ENCODE measurements at places on chromosomes 2 and 18.

DNA sequence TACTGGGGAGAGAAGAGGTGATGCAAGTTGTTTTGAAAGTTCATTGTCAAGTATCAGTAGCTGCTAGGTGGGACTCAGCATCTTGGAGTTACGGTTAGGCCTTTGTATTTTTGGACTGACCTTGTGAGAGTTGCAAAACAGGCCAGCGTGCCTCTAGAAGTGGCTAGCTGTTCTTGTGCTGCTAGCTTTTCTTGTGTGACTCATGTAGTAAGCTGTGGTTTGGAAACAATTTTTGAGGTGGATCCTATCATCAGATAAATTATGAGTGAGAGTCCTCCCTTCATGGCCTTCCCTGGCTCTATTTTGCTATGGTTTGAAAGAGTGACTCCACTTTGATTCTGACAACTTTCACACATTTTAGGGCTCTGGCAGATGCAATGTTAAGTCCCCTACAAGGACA is 409.2 kb upstream of the HS6ST1 start:
- DNase-seq, result peak; percentile 37

DNA sequence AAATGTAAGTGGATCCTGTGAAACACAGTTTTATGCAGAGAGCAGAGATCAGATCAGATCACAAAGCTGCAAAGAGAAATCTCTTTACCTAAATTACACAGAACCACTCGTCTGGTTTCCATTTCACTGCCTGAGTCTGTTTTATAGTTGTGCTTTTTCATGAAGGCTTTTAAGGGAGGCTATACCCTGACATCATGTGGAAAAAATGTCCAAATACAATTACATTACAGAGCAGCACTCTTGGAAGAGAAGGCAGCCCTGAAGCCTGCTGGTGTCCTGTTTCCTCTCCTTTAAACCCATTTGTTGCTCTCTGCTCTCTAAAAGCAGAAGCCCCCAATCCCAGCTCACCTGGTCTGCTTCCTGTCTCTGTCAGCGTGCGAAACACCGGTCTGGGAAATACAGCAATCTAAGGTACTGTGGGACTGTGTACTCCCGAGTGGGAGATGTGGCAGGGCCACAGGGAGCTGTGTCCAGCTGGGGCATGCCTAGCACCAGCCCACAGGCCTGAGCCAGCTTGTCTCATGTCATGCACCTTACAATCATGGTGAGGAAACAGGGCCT is 24.8 kb upstream of the ZFP36L2 start:
- DNase-seq, result no peak

DNA sequence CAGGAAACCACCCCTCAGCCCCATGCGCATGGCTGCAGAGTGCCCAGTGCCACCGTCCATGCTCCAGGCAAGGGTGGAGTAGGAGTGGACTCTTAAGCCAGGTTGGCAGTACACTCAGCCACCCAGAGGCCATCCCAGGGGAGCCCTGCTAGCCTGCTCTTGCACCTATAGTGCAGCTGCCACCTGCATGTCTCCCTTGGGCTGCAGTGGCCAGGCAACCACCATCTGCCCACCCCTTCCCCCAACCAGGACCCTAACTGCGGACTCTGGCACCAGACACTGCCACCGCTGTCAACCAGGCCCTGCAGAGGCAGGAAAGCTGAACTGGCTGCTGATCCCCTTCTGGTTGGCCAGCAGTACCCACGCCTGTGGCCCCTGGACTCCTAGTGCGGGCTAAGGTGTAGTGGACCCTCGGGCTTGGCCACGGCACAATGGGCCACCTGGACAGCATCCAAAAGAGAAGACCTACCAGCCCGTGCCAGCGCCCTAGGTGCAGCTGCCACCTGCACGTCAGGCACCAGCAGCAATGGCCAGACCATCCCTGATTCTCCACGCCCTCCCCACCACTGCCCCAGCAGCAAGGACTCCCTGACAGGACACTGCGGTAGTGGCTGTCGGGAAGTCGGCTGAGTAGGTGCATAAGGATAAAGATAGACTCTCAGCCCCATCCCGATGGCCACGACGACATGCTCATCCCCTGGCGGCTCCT is 72.8 kb downstream of the RPIA start:
- no peak for DNase-seq

DNA sequence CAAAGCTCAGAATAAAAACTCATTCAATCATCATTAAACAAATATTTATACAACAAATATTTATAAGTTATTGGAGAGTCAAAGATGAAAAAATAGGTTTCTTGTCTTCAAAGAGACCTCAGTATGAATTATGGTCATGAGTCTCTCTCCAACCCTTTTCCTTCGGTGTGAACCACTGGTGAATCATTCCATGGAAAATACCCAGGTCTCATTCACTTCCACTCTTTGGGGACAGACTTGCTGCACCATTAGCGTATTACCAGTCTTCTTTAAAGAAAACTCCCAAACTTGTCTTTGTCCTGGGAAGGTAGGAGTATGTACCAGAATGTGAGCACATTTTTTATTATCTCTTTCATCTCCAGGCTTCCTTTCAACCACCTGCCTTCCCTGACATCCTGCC is 257.4 kb upstream of the RBMS1 start:
- DNase-seq, result peak; percentile 27

- no peak for DNase-seq
These were observed 211.9 kb downstream of the ALPK2 start for GRCh38 chr18:58416704-58417683.

GRCh38 chr2:240644171-240644651 is 18.9 kb downstream of the GPR35 start:
- no peak for DNase-seq

- peak; percentile 4 for DNase-seq
These were observed 121.0 kb upstream of the XPO1 start for GRCh38 chr2:61658841-61659780.

- DNase-seq, result no peak
These were observed 129.6 kb upstream of the DNAJC10 start for GRCh38 chr2:182586426-182586825.

GRCh38 chr2:152303951-152304350 is 31.0 kb upstream of the FMNL2 start:
- no peak for DNase-seq

DNA sequence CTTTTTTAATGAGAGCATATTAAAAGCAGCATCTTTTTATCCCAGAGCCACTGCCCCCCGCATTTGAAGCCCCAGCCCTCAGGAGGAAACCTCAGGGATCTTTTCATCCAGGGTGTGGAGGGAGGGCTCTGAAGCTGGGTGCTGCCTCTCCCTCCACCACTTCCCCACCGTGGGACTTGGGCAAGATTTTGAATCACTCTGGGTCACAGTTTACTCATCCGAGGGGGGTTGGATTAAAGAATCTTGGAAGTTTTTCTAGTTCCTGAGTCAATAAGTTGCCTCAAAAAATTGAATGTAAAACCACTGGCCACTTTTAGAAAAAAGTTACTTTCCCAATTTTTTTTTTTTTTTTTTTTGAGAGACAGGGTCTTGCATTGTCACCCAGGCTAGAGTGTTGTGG is 62.0 kb upstream of the ANKRD44 start:
- DNase-seq, result no peak

DNA sequence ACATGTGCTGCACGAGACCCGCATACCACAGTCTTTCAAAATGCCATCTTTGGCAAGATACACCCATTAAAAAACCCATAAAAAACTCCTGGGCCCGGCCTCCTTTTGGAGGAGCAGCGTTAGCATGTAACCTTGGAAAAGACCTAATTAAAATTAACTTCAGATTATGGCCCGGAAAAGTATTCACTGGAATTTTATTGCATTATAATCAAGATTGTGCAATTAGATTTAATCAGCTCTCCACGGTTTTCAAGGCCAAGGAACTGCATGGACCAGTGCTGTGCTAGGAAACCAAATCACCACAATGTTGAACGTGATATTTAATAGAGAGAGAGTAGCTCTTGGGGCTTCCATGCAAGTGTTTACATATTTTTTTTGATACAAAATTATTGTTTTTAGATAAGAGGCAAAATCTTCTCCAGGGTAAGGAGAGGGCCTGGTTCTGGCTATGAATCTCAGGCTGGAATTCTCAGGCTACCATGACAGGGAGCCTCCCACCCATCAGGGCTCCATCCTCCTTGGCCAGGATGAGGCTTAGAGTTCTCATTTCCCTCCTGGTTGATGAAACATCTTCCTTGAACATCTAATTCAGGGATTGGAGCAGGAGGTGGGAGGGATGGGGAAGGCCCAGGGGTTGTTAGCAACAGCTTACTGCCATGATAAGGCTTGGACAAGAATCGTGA is 82.0 kb upstream of the TTC39C start:
- no peak for DNase-seq

- no peak for DNase-seq
These were observed 436.4 kb downstream of the ZNF521 start for GRCh38 chr18:24915547-24915946.

- no peak for DNase-seq
These were observed 142.9 kb upstream of the KLF7 start for GRCh38 chr2:207308519-207309224.

DNA sequence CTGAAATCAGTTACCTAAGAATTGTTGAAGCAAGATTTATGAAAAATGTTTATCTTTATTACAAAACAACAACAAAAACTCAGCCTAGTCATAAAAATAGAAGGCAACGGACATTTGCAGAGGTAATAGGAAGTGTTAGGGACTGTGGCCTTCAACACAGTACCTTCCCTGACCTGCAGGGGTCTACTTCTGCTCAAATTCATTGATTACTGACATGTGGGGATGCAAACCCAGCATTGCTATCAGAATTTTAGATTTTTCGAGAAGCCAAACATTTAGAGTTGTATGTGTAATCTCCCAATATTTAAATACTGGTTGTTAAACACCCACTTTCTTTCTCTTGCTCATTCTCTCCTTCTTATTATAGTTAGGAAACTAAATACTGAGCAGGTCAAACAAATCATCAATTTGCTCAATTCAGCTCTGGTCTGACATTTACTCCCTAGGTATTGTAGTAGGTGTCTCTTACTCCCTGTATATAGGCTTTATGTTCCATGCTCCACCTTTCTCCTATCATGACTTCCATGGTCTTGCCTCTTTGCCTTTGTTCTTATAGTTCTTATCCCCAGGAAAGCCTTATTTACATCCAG is 198.5 kb downstream of the UBE2E3 start:
- DNase-seq, result peak; percentile 27

GRCh38 chr2:103289105-103289725 is 527.4 kb downstream of the TMEM182 start:
- no peak for DNase-seq

- DNase-seq, result no peak
These were observed 20.4 kb upstream of the TMEM247 start for GRCh38 chr2:46458763-46459500.

DNA sequence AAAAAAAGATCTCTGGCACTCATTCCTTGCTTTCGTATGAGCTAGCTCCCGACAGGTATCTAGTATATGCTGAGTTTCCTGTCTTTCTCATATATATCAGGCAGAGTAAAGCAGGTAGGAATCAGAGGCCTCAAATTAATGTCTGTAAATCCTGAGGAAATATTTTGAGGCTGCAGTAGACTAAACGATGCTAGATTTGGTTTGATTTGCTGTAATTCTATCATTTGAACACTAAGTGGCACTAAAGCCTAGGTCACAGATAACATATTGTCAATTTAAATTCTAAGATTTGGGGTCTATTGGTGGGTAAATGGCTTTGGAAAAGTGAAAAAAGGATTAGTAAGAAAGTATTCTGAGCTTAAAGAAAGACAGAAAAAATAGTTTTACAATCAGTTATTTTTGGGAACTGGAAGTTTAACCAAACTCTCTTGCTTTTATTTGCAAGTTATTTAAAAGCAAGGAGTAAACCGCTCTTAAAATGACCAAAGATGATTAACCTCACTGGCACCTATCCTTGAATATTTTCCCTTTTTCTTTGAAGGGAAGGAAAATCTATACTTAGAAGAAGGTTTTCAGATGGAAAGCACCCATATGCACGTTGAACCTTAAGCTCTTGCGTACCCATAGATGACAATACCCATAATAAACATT is 37.6 kb upstream of the SLC4A10 start:
- DNase-seq, result no peak

DNA sequence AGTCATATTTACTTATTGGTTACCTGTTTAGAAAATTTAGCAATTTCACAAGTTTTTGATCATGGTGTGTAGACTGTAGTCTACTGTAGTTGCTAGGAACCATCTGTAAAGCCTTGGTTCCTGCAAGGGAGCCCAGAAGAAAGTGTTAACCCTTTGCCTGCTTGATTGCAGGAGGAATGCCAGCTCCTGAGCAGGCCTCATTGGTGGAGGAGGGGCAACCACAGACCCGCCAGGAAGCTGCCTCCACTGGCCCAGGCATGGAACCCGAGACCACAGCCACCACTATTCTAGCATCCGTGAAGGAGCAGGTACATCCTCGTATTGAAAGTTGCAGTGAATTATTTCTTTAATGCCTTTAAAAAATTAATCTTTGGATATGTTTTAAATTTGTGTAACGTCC is 76.3 kb downstream of the PKP4 start:
- DNase-seq, result no peak

- no peak for DNase-seq
These were observed 180.9 kb downstream of the ZBTB7C start for GRCh38 chr18:48228301-48228715.

DNA sequence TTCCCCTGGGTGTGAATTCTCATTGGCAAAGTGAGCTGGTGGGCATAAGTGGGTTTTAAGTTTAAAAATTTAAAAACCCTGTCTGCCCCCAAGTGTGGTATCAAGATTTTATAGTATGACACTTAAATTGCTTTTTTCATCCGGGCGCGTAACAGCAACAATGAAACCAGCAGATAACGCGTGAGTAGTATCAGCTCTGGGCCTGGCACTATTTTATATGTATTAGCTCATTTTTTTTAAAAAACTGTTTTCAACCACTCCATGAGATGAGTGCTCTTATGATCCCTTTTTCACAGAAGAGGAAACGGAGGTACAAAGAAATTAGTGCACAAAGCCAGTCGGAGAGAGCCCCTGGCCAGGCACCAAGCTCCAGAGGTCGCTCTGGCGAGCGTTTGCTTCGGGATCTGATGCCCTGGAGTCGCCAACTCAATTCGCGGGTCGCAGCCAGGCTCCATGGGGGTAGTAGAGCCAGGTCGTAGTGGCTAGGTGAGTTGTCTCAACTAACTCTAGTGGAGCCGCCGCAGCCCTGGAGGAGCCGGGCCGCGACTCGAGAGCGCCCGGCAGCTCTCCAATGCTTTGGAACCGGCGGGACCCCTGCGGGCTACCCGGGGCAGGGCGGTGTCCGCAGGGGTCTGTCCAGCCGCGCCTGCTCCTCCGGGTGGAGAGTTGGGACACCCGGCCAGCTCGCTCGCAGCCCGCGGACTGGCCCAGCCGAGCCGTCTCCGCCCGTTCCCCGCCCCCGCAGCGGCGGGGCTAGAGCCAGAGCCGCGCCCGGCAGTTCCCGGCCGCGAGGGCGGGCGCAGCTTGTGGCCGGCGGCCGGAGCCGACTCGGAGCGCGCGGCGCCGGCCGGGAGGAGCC is at the start of gene IL1R1:
IL1R1 (plus strand) TSS at position 777 of the 859 bp plus-strand sequence. CDS start 14,979 bp downstream, outside the sequence.
- DNase-seq, result peak; percentile 38

DNA sequence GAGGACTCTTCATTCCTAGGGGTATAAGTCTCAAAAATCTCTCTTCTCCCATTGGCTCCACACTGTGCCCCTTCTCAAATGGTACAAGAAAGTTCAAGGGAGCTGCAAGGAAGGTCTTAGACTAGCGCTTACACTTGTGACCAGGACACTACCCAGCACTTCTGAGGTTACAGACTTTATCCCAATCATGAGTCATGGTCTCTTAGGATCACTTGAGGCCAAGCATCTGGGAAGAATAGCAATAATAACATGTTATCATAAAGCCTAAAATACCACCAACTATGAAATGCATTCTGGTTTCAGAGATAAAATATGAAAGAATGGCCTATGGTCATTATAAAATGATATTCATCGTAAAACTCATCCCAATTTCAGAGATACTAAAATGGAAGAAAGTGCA is 309.9 kb upstream of the PKDCC start:
- DNase-seq, result no peak

GRCh38 chr2:219437690-219438206 is 3.1 kb downstream of the SPEG start:
- DNase-seq, result no peak

Measured in CD14-positive monocyte (primary cell).